ENCODE measurements at places on chromosomes 7 and 10.

- no peak for DNase-seq
These were observed 159.8 kb downstream of the WDR37 start for GRCh38 chr10:1215862-1216573.

DNA sequence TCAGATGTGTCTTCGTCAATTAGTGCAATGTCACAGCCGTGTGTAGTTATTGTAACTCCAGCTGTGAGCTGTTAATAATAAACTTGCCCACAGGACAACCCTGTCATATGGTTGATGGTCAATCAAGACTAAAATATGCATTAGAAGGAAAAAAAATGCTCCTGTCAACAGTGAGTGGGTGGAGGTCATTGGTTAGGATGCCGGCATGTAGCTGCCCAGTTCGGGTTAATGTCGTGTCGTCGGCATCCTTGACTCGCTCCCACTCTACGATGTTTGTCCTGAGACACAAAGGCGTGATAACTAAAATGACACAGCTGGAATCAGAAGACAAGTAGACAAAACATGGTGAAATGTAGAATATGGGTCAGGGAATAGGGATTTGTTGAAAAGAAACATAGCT lies 442.8 kb upstream of the NPVF start:
- no peak for DNase-seq

DNA sequence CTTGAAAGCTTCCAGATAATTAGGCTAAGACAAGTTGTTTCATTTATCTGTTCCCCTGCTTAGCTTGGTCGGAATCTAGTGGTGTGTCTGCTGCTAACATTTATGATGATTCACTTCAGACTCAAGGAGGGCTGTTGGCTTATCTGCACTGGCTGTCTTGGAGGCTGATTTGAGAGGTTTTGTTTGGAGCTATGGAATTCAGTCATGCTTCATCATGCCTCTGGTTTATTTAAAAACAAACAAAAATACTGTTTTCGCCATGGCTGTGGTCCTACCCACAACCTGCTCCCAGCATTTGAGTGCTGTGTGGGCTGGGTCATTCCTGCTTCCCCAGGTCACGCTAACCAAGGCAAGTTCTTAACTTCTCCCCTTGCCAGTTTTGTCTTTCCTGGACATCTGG lies 11.7 kb upstream of the ARPC1B start:
- no peak for DNase-seq

DNA sequence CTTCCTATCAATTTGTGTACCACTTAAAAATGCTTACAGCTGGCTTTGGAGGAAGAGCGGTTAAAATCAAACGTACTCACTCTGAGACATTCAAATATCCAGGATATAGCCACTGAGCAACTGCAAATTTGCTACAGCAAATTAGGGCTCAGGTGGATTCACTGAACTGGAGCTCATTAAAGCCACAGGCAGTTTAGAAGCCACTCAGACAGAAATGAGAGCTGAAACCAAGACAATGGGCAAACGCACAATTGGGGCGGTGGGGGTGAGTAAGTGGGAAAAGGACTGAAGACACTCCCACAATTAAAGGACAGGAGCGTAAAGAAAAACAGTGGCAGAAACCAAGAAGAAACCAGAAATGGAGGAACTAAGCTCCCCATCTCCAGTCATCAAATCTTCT lies 20.5 kb downstream of the MPP7 start:
- no peak for DNase-seq

DNA sequence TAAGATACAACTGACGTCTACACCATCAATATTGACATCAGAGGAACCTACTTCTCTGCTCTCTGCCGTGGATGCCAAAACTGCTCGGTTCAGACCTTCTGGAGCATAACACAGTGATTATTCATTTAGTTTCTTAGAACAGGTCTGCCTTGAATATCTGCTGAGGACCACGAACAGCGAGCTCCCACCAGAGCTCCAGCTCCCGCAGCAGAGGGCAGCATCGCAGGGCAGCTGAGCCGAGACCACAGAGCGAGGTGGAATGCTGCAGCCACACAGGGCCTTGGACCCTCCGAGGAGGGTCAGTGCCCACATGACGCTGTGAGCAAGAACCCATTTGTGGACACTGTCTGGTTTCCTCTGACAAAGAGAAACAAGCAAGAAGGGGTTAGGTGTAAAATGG lies 6.8 kb downstream of the VIPR2 start:
- no peak for DNase-seq

GRCh38 chr7:83819911-83820310 lies 171.0 kb upstream of the SEMA3E start:
- DNase-seq: peak; percentile 60

- no peak for DNase-seq
These were observed 481.2 kb downstream of the KCNMA1 start for GRCh38 chr10:77156406-77156879.

- no peak for DNase-seq
These were observed 317.0 kb downstream of the CACNA2D1 start for GRCh38 chr7:82126576-82126975.

GRCh38 chr10:118844731-118845521 lies 90.2 kb upstream of the CACUL1 start:
- no peak for DNase-seq

DNA sequence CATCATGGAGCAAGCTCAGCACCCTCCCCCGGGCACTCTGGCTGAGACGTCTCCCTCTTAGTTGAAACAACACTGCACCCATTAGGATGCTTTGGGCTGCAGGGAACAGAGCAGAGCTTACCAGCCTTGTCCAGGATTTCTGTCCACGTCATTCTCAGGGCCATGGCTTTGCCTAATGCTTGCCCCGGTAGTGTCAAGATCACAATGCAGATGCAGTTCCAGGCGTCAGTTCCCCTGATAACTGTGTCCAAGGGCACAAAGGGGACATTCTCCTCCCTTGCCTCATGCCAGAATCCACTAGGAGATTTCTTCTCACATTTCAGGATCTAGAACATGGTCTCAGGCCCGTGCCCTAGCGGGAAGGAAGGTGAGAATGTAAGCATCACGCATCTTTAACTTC lies 17.2 kb upstream of the GRB10 start:
- DNase-seq: no peak

DNA sequence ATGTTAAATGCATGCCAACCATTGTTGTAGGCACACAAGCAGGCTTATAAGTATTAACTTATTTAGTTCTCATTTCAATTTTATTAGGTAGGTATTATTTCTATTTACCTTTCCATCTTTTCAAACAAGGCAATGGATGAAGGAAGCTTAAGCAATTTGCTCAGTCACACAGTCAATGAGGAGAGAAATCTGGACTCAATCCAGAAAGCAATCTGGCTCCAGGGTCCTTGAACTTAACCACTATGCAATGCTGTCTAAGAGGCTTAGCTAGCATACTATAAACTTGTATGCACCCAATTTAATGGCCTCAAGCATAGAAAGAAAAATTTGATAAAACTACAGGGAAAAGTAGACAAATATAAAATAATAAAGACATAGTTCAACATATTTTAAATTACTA lies 88.6 kb downstream of the VWDE start:
- DNase-seq: no peak

DNA sequence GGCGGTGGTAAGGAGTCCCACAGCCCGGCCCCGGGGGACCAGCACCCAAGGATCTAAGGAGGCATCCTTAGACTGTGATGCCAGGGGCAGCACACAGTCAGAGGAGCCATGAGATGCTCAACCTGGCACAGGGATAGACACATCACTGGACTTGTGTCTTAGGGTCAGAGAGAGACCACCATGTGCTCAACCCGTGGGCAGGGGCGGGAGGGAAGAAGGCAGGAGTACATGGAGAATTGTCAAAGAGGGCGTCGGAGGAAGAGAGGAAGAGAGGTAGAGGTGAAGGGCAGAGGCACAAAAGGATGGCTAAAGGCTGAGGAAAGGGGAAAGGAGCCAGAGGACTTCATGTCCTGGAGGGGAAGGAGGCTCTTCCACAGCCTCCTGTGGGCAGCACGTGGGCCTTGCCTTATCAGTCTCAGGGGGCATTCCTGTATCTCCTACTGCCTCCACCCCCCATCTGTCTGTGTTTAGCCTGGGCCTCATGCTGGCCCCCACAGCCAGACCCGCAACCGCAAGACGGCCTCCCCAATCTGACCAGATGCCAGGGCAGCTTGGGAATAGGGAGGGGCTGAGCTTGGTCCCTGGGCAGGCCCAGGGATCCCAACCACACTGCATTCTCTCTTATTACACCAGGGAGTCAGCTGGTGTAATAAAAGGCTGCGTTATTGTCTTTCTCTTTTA lies 2.2 kb downstream of the ADCY1 start:
- DNase-seq: no peak

GRCh38 chr7:130009848-130010688 lies 41.1 kb downstream of the ZC3HC1 start:
- DNase-seq: peak; percentile 75

GRCh38 chr10:43808136-43808535 lies 159.5 kb upstream of the ZNF32 start:
- DNase-seq: no peak

All from mesendoderm (in vitro differentiated cells).